ENCODE measurements at places on chromosomes 1 and 21. TPM values are rescaled to one million over a fixed set of nuclear protein-coding genes. Genes with fewer than 3 reads are reported as not detected.

MTHFR gene
- total RNA-seq = 39.2 TPM

DNA sequence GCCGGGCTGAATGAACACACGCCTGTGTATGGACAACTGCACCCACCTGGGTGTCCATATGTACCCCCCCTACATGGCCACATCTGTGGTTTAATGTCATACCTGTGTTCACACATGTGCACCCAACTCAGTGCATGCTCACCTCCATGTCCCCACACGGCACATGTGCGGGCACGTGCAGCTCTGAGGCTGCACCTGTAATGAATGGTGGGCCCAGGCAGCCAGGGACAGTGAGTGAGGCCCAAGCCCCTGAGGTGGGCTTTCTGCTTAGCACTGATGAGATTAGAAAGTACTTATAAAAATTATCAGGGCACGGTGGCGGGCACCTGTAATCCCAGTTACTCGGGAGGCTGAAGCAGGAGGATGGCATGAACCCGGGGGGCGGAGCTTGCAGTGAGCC is 42.5 kb upstream of the CSF3R start:
- H3K4me1 ChIP-seq = no peaks in the 10 kb centered on the region
- no peaks in the 10 kb centered on the region for H3K36me3 ChIP-seq
- no peak overlapping the region for H3K4me3 ChIP-seq
- no peak overlapping the region for H3K27ac ChIP-seq
- DNase-seq = no peak
- H3K27me3 ChIP-seq = peaks cover 3% of the 10 kb centered on the region

DNA sequence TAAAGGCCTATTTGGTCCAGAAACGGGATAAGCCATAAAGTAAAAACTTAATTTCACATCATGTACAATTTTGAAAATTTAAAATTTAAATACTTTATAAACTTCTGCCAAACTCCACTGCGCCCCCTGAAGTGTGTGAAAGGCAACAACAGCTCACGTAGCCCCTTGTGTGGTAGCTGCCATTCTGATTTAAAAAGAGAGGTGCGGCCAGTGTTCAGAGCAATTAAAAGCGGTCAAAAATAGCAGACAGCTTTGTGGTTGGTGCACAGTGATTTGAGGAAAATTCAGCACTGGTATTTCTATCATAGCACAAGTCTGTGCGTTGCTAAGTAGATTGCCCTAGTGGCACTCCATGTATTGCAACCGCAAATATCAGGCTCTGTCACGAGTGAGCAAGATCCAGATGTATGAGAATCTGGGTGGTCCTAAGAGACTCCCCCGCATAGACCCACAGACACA is 122.5 kb downstream of the ATG4C start:
- H3K27me3 ChIP-seq = peaks cover 6% of the 10 kb centered on the region
- no peak overlapping the region for H3K27ac ChIP-seq
- no peak for DNase-seq
- no peaks in the 10 kb centered on the region for H3K36me3 ChIP-seq

- H3K27me3 ChIP-seq = no peaks in the 10 kb centered on the region
- peaks cover 19% of the 10 kb centered on the region for H3K4me1 ChIP-seq
- DNase-seq = no peak
- no peaks in the 10 kb centered on the region for H3K36me3 ChIP-seq
- H3K4me3 ChIP-seq = no peak overlapping the region
Measured at GRCh38 chr1:168833362-168833761, 104.4 kb upstream of the DPT start.

DNA sequence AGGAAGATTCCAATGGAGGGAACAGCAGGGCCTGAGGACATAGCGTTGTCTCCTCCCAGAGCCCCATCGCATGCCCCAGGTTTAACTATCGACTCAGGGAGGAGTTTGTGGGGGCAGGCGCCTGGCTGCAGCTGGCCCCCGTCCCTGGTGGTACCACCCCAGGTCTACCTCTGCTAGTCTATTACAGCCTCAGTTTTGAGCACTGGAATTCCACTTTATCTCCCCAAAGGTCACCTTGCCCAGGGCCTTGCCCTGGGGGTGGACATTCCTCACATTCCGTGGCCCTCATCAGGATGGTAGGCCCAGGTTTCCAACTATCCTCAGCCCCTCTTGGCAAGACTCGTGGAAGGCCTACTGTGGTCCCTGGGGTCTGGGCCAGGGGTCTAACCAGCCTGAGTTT is 65.4 kb upstream of the SSBP3 start:
- H3K4me1 ChIP-seq = peaks cover 52% of the 10 kb centered on the region
- H3K27me3 ChIP-seq = no peaks in the 10 kb centered on the region

DNA sequence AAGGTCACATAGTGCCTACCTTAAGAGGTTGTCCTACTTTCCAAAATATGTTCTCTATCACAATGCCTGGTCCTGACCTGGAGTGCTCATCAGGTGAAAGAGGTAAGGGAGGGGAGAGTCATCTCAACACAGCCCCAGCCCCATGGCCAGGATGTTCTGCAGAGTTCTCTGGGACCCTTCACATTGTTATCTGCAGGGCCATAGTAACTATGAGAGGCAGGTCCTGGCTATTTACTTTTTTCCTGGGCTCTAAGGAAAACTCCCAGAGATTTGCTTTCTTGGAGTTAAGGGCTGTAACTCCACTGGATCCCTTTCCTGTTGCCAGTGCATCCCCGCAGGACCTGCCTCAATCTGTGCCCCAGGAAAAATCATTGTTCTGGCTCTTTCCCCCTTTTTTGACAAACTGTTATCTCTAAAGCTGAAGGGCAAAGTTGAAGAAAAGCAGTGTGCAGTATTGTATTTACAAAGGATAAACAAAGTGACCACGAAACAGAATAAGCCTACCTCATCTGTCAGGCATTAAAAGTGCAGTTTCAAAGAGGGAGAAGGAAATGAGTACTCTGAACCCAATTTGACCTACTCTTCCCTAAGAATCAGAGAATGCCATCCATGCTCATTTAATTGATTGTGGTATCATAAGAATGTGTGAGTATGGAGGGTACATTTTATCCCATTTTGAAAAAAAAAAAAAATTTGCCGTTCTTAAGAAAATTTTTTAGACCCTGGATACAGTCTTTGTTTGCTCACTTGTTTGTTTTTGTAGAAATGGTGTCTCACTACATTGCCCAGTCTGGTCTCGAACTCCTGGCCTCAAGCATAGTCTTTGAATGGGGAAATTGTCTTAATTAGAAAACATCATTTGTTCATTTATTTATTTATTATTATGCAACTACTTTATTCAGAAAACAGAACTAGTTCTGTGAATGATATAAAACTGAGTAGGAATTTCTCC is 149.6 kb downstream of the RHOU start:
- DNase-seq = no peak
- peaks cover 6% of the 10 kb centered on the region for H3K36me3 ChIP-seq
- no peak overlapping the region for H3K4me3 ChIP-seq
- peaks cover 33% of the 10 kb centered on the region for H3K4me1 ChIP-seq
- H3K27me3 ChIP-seq = no peaks in the 10 kb centered on the region
- H3K27ac ChIP-seq = peak overlapping the region; percentile 44

TMEM52 gene
- total RNA-seq = 2.5 TPM

DNA sequence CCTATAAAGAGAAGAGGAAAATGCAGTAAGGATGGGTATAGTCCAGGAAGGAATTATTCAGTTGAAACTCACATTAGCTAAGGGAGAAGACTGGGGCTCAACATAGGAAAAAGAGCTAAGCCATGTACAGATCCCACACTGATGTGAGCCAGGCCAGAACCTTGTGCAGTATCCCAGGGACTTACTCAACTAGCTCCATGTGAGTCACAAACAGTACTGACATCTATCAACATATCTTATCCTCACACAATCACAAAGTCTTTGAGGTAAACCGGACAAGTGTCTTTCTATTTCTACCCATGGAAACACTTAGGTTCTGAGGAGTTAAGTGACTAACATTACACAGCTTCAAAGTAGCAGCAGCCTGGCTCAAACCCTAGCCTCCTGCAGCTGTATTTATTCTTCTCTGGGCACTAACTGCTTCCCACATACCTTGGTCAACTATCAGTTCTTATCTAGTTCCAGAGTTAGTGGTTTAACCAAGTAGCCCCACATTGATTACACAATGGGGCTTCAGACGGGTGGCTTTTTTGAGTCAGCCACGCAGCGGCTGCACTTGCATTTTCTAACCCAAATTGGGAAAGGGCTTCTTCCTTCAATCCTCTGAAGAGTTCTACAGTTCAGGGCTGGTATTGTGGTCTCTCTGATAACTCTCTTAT is 9.5 kb downstream of the CD5L start:
- H3K4me3 ChIP-seq = no peak overlapping the region
- H3K27me3 ChIP-seq = peaks cover 12% of the 10 kb centered on the region
- no peak overlapping the region for H3K27ac ChIP-seq
- H3K4me1 ChIP-seq = no peaks in the 10 kb centered on the region
- no peak for DNase-seq

GRCh38 chr1:241722947-241723346 is 70.9 kb downstream of the WDR64 start:
- no peak for DNase-seq
- H3K4me1 ChIP-seq = no peaks in the 10 kb centered on the region
- peaks cover 10% of the 10 kb centered on the region for H3K27me3 ChIP-seq

- peaks cover 40% of the 10 kb centered on the region for H3K36me3 ChIP-seq
- DNase-seq = no peak
- no peak overlapping the region for H3K4me3 ChIP-seq
- no peaks in the 10 kb centered on the region for H3K27me3 ChIP-seq
- no peaks in the 10 kb centered on the region for H3K4me1 ChIP-seq
- H3K27ac ChIP-seq = no peak overlapping the region
Measured at GRCh38 chr1:214645712-214646111, 42.7 kb downstream of the CENPF start.

ZSCAN20 gene
- total RNA-seq = 9.2 TPM

- no peak for DNase-seq
- H3K27me3 ChIP-seq = no peaks in the 10 kb centered on the region
- no peak overlapping the region for H3K27ac ChIP-seq
- H3K36me3 ChIP-seq = peaks cover 25% of the 10 kb centered on the region
- H3K4me3 ChIP-seq = no peak overlapping the region
Measured at GRCh38 chr1:229640455-229640854, 14.4 kb downstream of the URB2 start.

DNA sequence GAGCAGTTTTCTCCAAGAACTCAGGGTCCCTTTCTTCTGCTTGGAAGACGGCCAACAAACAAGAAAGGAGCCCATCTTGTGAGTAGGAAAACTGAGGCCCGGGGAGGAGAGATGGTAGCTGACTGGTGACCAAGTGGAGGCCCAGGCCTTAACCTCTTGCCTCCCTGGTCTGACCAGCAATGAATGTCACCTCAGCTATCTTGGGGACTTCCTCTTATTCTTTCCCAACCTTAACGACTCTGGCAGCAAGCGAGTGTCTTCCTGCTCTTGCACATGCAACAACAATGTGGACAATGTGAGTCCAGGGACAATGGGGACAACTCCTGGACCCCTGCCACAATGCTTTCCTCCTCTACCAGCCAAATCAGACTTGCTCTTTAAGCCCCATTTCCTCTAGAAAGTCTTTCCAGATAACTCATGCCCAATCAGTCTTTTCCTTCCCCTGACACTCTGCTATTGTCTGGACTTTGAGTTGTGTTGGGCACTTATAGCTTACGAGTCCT is 12.6 kb downstream of the HSPG2 start:
- peak overlapping the region; percentile 22 for H3K27ac ChIP-seq
- peaks cover 54% of the 10 kb centered on the region for H3K4me1 ChIP-seq
- no peaks in the 10 kb centered on the region for H3K36me3 ChIP-seq

PPP1R15B gene
- 57.5 TPM for total RNA-seq

NOS1AP gene
- 4.4 TPM for total RNA-seq

PEX10 gene
- total RNA-seq = 26.6 TPM

- no peak overlapping the region for H3K4me3 ChIP-seq
- H3K4me1 ChIP-seq = no peaks in the 10 kb centered on the region
- no peak overlapping the region for H3K27ac ChIP-seq
- DNase-seq = no peak
- H3K36me3 ChIP-seq = no peaks in the 10 kb centered on the region
Measured at GRCh38 chr21:44533891-44534627, 5.9 kb downstream of the KRTAP10-1 start.

GRCh38 chr1:84605157-84605556 is 30.9 kb upstream of the CTBS start:
- H3K4me1 ChIP-seq = no peaks in the 10 kb centered on the region
- H3K27ac ChIP-seq = no peak overlapping the region
- H3K27me3 ChIP-seq = no peaks in the 10 kb centered on the region

GRCh38 chr1:59541161-59541560 is 244.3 kb downstream of the FGGY start:
- H3K27me3 ChIP-seq = no peaks in the 10 kb centered on the region
- no peak for DNase-seq
- H3K4me1 ChIP-seq = peaks cover 35% of the 10 kb centered on the region
- no peak overlapping the region for H3K4me3 ChIP-seq

ZNF683 gene
- not detected for total RNA-seq

DNA sequence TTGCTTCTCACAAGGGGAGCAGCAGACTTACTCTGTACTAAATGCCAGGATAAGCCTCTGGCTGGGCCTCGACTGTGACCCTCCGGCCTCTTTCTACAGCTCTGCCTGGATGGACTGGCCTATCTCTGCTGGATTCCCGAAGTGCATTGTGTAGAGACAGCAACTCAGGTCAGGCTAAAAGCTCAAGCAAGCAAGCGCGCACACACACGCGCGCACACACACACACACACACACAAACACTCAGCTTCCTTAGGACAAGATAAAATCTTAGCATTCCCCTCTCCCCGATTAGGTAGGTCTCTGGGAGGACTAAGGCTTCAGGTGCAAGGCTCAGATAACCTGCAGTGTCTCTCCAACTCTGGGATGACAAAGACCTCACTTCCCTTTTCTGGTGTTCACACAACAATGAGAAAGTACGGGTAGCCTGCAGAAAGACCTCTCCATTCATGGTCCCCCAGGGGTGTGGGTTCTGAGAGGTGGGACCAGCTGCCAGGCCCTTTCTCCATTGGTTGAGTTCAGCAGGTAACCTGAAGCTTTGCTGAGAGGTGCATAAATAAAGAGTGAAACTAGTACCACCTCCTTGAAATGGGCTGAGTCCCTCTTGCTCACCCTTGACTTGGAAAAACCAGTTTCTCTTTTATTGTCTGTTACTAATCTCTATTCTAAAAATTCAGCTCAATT is 155.1 kb upstream of the CAMK1G start:
- peak; percentile 27 for DNase-seq
- H3K36me3 ChIP-seq = no peaks in the 10 kb centered on the region
- H3K4me1 ChIP-seq = peaks cover 75% of the 10 kb centered on the region
- H3K27ac ChIP-seq = peak overlapping the region; percentile 95
- peak overlapping the region; percentile 75 for H3K4me3 ChIP-seq

DNA sequence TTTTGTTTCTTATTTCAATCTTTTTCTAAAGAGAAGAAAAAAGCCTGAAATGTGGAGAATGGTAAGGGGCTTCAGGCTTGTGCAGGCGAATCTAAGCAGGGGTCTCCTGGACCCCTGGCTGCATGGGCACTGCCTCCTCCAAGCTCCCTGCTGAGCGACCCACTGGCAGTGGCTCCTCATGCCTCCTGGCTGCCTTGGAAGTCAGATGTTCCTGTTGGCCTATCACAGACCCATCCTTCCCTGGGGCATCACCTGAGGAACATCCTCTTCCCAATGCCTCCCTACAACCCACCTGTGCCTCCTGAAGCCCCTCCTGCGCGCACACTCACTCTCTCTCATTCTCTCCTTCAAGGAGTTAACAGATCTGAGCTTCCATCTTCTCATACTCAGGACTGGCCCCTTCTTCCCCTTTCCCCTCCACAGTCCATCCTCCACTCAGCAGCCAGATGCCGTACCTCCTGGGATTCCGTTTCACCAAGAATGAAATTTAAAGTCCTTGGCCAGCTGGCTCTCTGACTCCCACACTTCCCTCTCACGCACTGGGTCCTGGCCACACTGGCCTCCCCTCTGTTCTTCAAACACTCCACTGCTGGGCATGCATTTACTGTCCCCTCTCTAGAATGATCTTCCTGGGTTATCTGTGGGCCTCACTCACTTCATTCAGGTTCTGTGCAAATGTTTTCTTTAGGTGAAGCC is 41.7 kb downstream of the AZIN2 start:
- peaks cover 15% of the 10 kb centered on the region for H3K4me1 ChIP-seq
- H3K4me3 ChIP-seq = no peak overlapping the region
- H3K27me3 ChIP-seq = peaks cover 3% of the 10 kb centered on the region
- H3K36me3 ChIP-seq = peaks cover 3% of the 10 kb centered on the region
- DNase-seq = no peak
